Stimulated activated naive CD8-positive, alpha-beta T cell treated with anti-CD3 and anti-CD28 coated beads, Interleukin-15, amount 100 ng/mL, for 72 hours (primary cell): ENCODE measurements at places on chromosomes 2 and 18.

DNA sequence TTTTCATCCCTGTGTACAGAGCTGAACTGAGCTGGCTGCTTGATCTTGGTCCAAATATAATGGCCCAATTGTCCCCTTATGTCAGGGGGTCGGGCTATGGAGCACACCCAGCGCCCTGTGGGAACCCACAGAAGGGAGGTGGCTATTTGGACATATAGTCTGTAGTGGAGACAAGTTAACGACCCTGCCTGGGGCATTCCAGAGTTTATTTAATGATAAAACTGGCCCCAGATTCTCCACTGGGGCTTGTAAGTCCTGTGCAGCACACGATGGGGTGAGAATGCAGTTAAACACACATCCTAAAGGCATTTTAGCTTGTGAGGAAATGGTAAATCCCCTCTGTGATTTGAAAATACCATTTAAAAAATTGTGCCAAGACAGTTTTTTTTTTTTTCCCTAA is 72.9 kb downstream of the QPCT start:
- no peak for DNase-seq

DNA sequence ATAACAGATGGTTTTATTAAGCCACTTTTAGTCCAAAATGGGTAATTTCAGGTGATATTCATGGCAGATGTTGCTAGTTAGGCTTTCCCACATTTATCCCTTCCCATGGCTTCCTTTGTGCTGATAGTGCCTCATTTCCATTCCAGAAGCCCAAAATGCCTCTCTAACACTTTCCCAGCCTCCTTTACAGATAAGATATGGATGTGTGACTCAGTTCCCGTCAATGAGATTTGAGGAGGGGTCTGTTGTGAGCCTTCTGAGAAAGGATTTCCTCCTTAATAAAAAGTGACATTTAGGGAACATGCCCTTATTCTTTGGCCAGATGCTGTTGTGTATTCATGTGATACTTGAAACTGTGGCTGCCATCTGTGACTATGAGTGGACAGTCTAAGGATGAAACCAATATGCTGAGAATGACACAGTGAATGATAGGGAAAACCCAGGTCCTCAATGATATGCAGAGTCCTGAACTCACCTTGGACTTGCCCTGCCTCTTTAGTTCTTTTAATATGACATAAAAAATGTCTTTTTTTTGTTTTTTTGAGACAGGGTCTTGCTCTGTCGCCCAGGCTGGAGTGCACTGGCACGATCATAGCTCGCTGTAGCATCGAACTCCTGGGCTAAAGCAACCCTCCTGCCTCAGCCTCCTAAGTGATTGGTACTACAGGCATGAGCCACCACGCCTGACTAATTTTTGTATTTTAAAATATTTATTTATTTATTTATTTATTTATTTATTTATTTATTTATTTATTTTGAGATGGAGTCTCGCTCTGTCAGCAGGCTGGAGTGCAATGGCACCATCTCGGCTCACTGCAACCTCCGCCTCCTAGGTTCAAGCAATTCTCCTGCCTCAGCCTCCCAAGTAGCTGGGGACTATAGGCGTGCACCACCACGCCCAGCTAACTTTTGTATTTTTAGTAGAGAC is 5.8 kb upstream of the ACSL3 start:
- no peak for DNase-seq

DNA sequence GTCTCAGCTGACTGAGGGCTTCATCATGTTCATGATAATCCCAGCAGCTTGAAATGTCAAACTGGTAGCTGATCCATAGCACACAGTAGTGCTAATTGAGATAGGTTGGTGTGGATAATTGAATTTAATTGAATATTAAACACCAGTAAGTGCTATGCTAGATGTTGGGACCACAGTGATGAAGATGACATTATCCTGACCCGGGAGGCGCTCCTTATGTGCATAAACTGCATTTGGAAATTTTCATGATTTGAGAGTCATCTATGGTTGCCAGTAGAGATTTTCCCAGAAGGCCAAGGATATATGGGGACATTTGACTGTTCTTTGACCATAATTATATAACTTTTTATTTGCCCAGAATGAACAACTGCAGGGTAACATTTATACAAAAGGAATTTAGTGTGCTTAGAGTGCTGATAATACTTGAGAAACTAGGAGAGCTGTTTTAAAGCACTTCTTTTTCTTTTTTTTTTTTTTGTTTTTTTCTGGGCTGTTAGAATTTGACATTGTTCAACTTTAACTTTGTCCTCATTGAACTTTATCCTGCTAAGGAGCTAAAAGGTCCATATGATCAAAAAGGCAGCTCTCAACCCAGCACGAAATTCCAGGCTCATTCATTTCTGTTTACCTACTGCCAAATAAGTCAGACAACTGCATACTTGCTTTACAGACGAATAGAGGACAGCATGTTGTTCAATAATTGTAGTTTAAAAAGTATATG is 242.8 kb downstream of the NEDD4L start:
- DNase-seq = no peak

- DNase-seq = no peak
These were observed 308.7 kb downstream of the LRATD1 start for GRCh38 chr2:14941151-14941631.

- no peak for DNase-seq
These were observed 52.7 kb downstream of the ADD2 start for GRCh38 chr2:70715071-70715985.

GRCh38 chr2:67389286-67389685 is 7.8 kb upstream of the ETAA1 start:
- no peak for DNase-seq

DNA sequence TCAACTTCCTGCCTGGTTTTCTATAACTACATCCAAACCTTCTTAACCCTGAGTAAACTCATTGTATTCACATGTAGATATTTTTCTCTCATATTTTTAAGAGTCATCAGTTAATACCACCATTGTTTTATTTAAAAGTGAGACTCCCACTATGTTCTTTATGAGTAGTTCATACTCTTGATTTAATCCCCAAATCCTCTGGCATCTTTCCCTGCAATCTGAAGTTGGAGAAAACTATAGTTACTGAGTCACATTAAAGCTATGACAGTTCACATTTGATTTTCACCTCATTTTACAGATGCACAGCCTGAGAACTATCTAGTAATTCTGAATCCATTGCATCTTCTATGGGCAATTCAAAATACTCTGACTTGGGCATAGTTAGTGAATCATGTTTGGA is 1358.7 kb upstream of the NRXN1 start:
- no peak for DNase-seq

GRCh38 chr18:13455960-13456481 is 237.5 kb downstream of the LDLRAD4 start:
- peak; percentile 57 for DNase-seq

DNA sequence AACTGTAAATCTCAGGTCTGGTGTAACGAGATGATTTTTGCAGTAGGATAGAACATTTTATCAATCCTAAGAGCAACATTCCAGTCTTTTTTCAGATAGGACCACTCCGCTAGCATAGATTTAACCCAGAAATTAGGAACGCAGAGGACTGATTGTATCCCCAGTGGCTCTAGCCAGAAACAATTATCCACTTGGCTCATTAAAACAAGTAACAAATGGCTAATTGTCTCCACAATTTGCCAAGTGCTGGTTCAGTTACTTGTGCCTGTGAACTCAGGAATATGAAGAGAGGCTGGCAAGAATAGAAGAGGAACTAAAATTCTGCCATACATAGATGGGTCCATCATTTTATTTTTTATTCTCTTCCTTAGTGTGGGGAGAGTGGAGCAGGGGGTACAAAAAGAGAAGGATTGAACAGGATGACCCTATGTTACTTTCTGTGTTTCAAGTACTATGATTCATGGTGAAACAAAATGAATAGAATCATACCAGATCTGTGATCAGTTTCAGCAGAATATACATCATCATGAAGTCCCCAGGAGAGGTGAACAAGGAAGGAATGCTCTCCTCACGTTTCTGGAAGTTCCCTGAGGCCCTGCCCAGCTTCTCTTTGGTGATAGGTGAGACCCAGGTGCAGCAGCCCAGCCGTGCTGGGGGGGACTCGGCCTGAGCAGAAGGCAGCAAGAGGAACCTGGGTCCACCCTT is 121.6 kb downstream of the ARL4C start:
- DNase-seq = no peak

DNA sequence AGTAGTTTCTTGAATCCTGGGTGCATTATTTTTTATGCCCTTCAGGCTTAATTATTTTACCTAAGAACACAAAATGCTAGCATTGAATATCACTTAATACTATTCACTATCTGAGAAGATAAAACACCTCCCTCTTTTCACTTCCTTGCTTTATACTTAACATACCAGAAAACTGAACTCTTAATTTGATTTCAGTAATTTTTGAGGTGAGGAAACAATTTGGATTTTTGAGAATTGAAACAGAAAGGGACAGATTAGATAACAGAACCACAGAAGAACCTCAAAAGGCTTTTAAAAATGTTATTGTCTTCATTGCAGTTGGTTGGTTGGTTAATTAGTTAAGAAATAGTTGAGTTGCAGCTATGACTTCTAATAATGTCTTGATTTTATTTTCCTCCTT is 69.5 kb downstream of the GPD2 start:
- no peak for DNase-seq
